ENCODE measurements at places on chromosomes 3 and 15.
A peak's percentile ranks its signal among the peaks of the same experiment; 100 is the strongest.

GRCh38 chr3:157128771-157129681 lies 30.9 kb downstream of the CCNL1 start:
- DNase-seq: peak; percentile 52

- peak; percentile 77 for DNase-seq
Observed at GRCh38 chr15:73927476-73928240, 1.4 kb downstream of the LOXL1 start.

GRCh38 chr3:141625506-141625905 lies 112.6 kb upstream of the RNF7 start:
- no peak for DNase-seq

DNA sequence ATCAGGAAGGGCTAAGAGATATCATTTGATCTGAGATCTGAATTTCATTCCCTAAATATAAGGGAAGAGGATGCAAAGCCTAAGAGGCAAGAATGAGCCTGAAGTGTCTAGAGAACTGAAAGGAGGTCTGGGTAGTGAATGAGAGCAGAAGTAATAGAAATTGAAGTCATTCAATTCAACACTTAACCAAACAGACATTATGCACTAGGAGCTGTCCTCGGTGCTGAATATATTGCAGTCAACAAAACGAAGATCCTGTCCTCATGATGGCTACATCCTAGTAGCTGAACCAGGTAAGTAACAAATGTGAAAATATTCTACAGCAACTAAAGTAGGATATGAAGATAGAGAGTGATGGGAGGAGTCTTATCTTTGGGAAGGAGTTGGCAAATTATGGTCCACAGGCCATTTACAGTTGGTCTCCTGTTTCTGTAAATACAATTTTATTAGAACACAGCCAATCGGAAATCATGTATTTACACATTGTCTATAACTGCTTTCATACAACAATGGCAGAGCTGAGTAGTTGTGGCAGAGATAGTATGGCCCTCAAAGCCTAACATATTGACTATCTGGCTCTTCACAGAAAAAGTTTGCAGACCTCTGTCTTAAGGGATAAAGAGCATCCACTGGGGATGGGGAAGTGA lies 192.9 kb upstream of the CADPS start:
- DNase-seq: no peak

DNA sequence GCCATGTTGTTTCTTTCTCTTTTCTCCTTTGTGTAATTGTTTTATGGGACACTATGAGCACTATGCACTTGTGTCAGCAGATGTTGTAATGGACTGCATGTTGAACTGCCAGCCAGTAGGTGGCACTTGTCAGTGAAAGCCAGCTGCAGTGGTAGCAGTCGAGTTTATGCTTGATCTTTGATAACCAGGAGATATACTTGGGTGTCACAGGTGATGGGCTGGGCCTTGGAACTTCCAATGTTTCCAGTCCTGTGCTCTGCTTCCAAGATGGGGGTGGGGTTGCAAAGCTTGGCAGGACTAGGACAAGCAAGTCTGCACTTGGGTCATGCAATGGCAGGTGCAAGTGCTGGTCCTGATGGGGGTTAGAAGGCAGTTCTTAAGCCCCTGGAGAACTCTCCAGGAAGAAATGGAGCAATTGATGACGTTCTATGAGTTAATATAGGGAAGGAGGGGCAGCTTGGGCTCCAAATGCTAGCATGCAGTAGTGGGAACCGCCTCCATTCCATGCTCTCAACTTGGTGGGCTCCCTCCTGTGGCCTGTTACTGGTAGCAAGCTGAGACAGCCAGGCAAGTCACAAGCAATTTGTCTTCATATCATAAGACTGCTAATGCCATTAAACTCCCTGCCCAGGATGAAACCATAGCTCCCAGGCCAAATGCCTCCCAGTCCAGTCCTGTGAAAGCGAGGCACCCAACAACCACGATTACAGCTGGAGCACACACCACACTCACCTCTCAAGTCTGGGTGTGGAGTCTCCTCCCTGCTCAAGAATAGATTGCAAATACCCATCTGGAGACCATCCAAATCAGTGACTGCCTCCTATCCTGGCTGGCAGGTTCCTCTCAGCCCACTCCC lies 287.2 kb downstream of the CGGBP1 start:
- DNase-seq: no peak

DNA sequence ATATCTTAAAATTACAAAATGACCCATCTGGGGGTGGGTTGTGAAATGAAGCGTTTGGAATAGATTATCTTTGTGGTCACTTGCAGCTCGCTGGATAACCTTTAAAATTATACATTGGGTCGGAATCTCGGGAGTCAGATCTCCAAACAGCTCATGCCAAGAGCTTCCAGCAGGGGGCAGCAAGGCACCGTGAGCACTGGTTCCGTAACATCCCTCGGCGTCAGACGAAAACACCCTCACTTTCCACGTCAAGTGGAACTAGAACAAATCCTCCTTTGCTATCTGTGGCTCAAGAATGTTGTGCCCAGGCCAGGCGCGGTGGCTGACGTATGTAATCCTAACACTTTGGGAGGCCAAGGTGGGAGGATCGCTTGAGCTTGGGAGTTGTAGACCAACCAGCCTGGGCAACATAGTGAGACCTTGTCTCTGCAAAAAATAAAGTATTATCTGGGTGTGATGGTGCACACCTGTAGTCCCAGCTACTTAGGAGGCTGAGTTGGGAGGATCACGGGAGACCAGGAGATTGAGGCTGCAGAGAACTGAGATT lies 31.1 kb downstream of the UMPS start:
- DNase-seq: peak; percentile 85

DNA sequence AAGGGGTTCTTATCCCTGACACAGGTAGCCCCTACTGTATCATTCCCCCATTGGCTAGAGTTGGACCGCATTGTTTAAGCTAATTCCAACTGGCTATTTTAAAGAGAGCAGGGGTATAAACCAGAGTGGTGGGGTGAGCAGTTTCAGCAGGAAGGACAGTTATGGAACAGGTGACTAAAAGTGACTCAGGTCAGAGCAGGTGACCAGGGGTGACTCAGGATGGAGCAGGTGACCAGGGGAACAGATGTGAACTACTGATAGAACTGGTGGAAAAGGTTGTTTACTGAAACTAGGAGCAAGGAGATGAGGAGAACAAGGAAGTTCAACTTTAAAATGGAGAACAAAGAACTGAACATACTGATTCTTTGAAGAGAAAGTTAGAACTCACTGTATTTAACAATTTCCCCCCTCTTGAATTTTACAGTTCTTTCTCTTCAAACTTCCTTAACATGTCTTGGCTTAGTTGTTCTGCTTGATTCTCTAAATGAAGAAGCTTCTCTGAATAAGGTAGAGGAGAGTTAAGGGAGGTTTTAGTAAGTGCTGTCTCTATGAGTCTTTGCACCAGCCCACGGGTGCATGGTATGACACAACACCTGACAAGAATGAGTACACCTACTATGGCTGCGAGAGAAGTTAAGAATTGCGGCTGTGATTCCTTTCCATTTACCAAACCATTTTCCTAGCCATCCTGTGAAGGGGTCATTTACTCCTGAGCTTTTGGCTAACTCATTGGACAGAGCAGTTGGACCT lies 83.4 kb upstream of the WNT7A start:
- DNase-seq: no peak

GRCh38 chr15:66858423-66859207 lies 156.6 kb downstream of the SMAD6 start:
- DNase-seq: no peak

- DNase-seq: no peak
Observed at GRCh38 chr3:103453152-103453551, 1018.3 kb downstream of the ZPLD1 start.

DNA sequence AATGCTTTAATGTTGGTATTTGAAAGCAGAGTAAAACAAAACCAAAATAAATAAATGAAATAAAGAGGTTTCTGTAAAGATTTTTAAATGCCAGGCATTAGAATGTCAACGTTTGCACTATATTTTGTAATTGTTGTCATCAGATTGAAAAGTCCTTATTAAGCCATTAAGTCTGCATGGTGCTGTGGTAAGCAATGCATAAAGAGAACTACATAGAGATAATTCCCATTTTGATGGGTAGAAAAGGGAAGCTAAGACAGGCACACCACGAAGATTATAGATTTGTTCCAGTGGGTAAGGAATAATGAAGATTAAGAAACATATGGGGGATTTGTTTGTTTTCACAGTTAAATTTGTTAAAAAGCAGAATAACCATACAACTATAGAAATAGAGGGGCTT lies 52.5 kb upstream of the PPARG start:
- no peak for DNase-seq

DNA sequence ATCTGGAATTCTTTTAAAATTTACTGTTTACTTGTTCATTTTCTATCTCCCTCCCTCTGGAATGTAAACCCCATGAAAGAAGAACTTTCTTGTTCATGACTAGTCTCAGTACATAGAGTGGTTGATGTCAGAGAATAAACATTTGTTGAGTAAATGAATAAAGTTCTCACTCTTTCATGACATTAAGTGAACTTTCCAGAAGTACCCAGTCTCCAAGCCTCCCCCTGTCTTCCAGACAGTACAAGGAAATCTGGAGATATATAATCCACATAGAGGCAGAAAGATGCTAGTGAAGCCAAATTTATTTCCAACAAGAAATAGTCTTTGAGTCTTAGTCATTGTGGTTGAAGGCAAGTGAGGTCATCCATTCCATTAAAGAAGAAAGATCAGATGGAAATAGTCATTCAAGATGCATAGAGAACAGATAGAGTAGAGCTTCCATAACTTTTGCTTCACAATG lies 71.5 kb upstream of the GALNT15 start:
- no peak for DNase-seq

GRCh38 chr3:196969660-196970546 lies 1.3 kb upstream of the PIGZ start:
- peak; percentile 80 for DNase-seq

DNA sequence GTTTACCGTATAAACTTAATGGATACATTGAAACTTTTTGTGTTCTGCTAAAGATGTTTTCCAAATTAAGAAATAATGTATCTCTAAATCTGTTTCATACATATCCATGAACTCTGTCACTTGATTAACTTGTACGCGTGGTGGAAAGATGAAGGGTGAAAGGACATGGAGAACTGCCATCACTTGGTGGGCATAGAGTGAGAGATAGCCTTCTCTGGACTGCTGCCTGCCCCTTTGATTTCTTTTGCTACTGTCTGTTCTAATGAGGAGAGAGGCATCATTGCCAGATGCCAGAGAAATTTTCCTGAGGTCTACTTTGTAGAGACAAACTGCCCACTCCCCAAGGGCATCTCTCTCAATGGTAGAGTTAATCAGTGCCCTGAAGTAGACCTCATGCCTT lies 120.5 kb downstream of the SLMAP start:
- no peak for DNase-seq

DNA sequence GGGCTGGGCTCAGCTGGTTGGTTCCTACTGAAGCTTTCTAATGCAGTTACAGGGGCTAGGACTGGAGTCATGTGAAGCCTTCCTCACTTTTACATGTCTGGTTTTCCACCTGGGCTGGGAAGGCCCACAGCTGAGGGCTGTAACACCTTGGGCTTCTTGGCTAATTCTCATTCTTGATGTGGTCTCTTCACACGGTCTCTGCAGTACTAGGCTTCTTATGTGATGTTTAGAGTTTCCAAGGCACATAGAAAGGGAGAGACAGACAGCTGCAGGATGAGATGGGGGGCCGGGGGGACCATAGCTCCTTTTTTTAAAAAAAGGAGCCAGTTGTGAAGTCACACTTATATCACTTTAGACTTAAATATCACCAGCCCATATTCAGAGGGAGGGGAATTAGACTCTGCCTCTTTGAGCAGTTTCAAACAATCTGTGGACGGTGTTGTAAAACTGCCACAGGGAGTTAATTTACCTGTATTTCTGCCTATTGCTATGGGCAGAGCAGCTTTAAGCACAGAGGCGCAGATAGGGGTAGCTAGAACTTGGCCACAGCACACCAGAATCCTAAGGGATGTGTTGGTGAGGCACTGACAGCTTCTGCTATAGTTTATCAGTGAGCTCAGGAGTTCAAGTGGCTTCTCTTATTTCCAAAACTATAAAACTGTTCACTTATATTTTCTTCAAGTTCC lies 46.7 kb downstream of the NKIRAS1 start:
- no peak for DNase-seq

- no peak for DNase-seq
Observed at GRCh38 chr3:65575376-65575840, 463.3 kb downstream of the MAGI1 start.

DNA sequence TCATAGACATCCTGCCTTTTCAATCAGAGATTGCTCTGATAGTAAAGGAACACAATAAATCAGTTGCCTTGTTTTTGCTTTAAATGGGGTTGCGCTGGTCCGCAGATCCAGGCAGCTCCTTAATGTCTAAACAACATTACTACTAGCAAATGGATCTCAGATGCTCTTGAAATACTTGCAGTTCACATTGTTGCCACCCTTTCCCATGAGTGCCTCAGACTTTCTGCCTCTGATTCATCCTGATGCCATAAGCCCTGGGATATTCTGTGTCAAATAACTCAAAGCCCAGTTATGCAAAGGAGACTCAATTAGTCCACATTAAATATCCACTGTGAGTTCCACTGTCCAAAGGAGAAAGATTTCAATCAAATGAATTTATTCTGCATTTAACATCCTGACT lies 196.7 kb downstream of the PLCH1 start:
- no peak for DNase-seq

GRCh38 chr15:100043068-100043641 lies 298.6 kb downstream of the ADAMTS17 start:
- no peak for DNase-seq

GRCh38 chr3:14431917-14432834 lies 29.8 kb downstream of the SLC6A6 start:
- peak; percentile 92 for DNase-seq

DNA sequence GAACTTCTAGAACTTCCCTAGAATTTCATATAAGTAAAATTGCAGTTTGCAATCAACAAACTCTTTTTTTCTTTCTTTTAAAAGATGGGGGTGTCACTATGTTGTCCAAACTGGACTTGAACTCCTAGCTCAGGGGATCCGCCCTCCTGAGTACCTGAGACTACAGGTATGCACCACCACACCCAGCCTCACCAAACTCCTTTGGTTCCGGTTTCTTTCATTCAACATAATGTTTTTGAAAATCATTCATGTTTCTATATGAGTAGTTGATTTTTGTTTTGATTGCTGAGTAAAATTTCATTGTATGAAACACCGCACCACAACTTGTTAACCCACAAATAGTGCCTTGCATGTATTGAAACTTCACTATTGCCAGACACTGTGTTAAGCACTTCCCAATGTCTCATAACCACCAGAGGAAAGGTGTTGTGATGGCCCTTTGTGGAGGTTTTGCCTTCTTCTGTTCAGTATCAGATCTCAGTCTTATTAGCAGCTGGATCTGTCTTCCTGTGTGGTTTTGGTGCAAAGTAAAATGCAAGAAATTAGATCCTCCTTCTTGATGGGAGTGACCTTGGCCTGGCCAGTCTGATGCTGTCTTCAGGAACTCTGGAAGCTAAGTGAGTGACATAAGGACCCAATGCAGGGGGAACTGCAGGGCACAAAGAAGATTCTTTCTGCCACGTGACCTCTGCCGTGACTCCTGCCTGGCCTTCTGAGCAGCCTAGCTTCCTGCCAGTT lies 78.8 kb upstream of the UBE2E1 start:
- DNase-seq: no peak

- peak; percentile 26 for DNase-seq
Observed at GRCh38 chr15:70140543-70141375, 43.0 kb upstream of the TLE3 start.

DNA sequence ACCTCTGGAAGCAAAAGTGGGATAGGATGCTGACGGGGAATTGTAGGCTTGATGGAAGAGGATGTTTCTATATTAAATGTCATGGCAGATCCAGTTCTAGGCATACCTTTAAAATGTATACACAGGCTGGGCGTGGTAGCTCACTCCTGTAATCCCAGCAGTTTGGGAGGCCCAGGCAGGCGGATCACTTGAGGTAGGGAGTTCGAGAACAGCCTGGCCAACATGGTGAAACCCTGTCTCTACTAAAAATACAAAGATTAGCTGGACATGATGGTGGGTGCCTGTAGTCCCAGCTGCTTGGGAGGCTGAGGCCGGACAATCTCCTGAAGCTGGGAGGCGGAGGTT lies 8.6 kb downstream of the CHD2 start:
- DNase-seq: no peak

Data from activated naive CD8-positive, alpha-beta T cell treated with anti-CD3 and anti-CD28 coated beads, Interleukin-2, amount 50 U/mL, for 24 hours (primary cell).